ENCODE measurements at places on chromosomes 7 and 10.

DNA sequence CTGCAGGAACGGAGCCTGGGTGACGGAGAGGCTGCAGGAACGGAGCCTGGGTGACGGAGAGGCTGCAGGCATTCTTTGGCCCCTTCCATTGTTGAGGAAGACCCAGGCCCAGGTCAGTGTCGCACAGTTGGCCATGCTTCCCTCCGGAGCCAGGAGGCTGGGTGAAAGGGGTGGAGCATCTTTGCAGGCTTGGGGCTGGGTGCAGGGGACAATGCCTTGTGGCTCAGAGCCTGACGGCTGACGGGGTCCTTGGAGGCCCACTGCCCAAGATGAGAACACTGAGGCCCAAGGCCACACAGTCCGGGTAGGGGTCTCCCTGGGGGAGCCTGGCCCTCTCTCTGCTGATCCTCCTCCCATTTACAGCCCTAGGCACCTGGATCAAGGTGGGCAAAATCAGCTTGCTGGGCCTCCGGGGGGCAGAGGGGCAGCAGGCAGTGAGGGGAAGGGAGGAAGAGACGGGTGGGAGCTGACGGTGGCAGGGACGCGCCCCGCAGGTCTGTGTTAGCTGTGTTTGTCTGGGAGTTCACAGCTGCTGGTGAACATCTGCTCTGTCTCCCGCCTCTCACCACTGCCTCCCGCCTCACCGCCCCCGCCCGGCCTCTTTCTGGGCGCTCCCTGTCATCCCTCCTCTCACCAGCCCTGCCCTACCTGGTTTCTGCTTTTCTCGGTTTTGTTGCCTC, 30.6 kb upstream of the PCBD1 start:
- no peak for DNase-seq

- no peak for DNase-seq
Measured at GRCh38 chr7:108030516-108030915, 27.6 kb upstream of the LAMB1 start.

DNA sequence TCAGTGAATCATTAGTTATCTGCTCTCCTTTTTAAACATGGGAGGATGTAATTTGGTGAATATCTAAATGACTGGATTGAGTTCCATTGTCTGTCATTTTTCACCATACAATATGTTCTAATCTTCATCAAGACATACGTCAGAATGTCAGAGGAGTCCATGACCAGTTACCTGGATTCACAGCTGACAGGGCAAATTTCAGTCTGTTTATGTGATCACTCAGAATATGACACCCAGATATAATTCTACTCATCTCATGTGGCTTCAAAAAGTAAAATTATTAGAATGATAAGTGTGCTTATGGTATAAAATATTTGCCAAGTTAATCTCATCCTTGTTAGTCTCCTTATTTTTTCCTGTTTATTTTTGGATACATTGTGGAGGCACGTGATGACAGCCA, 150.2 kb downstream of the CDC14C start:
- DNase-seq: no peak

- DNase-seq: no peak
Measured at GRCh38 chr10:59008452-59008851, 168.0 kb upstream of the PHYHIPL start.

DNA sequence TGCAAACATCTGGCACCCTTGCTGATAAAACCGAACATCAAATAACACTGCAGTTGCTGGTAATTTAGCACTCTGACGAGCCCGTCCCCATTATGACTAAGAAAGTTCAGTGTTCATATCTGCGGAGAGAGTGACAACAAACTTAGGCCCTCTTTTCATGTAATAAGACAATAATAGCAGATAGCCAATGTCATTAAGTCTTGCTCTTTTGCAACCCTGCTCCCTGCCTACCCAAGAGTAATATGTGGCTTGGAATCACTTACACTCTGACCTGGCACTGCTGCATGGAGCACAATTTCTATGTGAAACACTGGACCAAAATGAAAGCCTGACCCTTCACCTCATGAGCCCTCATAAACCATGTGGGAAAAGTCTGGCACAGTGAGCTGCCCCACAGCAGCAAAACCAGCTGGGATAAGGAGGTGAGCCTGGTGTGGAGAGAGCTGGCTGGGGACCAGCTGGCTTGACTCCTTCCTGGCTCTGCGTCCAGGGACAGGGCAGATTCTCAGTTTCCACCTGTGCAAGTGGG, 86.5 kb downstream of the HIPK2 start:
- DNase-seq: no peak

DNA sequence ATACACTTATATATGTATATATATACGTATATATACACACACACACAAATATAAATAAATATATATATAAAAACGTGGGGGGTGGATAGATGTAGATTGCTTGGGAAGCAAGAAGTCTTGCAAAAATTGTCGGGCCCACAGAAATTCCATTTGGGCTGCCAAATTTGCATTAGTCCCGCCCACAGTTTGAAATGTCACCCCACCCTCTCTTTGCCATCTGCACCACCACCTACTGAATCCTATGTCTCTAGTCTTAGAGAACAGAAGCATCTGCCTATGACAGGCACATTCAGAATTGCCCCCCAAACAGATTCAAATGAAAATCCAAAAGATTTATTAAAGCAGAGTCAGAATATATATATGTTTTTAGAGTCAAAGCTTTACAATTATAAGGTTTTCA, 25.6 kb upstream of the CACNA2D1 start:
- no peak for DNase-seq

GRCh38 chr10:125929618-125930017, 33.3 kb downstream of the FANK1 start:
- no peak for DNase-seq

- DNase-seq: no peak
Measured at GRCh38 chr7:55325371-55325792, 39.8 kb upstream of the LANCL2 start.

GRCh38 chr7:123864436-123864835, 19.5 kb downstream of the HYAL4 start:
- no peak for DNase-seq

- no peak for DNase-seq
Measured at GRCh38 chr7:55223023-55223422, 142.1 kb upstream of the LANCL2 start.

DNA sequence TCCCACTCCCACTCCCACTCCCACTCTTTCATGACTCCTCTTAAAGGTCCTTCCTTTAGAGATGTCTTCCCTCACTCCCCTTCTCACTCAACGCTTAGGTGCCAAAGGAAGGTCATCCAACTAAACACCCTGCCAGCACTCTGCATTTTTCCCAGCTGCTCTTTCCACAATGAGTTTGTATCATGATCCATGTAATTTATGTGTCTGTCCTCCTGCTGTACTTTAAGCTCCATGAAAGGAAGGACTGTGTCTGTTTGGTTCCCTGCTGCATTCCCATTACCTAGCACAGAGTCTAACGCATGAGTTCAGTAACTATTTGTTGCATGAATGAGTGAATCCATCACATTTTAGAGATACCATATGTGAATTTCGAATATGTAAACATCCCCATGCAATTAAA, 252.7 kb downstream of the KIF20B start:
- no peak for DNase-seq

Data from CD4-positive, alpha-beta T cell treated with Interleukin-17A for 1 hour (primary cell).